Upper lobe of right lung (tissue), 1 donor: ENCODE measurements at places on chromosomes 7 and 10.

- no peak for DNase-seq
These were observed 183.8 kb upstream of the MKLN1 start for GRCh38 chr7:131143869-131144268.

GRCh38 chr10:58644311-58644710, 131.6 kb downstream of the BICC1 start:
- DNase-seq = no peak

DNA sequence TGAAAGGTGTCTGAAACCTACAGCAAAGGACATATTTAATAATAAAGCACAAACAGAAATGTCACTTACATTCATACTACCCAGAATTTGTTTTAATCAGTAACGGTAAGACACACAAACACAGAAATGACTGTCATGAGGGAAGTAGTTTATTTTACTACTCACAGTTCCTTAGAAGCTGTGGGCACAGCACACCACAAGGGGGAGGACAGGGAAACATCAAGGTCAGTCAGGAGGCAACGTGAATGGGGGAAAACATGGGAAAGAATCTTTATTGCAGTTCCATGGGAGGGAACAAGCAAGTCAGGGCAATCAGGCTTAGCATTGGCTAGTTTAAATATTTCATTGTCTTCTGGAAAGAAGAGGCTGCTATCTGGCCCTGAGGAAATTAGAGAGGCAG, 123.8 kb upstream of the PDSS1 start:
- DNase-seq = no peak

GRCh38 chr10:60955957-60956425, 12.0 kb upstream of the RHOBTB1 start:
- no peak for DNase-seq

- no peak for DNase-seq
These were observed 30.9 kb downstream of the GIMAP8 start for GRCh38 chr7:150481186-150481920.

- no peak for DNase-seq
These were observed 349.7 kb upstream of the SEMA3C start for GRCh38 chr7:81268551-81268950.

- DNase-seq = no peak
These were observed 172.5 kb downstream of the IPMK start for GRCh38 chr10:58094985-58095718.

DNA sequence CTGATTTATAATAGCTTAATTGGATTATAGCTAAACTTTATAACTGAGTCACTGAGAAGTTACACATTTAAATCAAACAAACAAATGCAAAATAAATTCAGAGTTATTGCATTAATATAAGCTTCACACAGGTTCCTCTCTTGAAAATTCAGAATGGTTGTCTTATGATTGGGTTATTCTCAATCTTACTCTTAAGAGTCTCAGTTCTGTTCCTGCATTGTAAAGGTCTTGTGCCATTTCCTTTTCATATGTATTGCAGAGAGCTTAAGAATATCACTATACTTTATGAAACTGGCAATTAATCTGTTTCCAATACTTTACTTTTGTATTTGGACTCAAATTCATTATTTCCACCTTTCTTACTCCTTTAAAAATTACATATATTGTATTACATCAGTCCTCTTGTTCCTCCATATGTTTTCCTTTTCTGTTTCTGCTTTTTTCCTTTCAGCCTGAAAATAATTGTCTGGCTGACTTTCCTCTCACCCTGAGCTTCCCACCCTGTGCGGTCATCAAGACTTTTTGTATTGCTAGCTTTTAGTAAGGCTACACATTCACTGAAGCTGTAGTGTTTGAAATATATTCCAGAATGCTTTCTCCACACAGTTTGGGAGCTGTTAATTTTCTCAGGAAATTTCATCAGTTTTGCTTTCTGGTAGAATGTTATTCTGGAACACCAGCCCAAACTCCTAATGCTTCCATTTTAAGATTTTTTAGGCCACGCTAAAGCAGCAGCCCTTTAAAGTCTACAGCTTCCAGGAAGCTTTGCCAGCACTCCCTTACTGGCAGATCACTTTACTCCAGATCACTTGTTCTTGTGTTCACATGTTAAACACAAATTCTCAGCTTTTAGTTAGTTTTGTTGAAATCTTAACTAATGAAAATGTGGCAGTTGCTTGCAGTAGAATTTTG, 139.4 kb downstream of the KCND2 start:
- DNase-seq = no peak

DNA sequence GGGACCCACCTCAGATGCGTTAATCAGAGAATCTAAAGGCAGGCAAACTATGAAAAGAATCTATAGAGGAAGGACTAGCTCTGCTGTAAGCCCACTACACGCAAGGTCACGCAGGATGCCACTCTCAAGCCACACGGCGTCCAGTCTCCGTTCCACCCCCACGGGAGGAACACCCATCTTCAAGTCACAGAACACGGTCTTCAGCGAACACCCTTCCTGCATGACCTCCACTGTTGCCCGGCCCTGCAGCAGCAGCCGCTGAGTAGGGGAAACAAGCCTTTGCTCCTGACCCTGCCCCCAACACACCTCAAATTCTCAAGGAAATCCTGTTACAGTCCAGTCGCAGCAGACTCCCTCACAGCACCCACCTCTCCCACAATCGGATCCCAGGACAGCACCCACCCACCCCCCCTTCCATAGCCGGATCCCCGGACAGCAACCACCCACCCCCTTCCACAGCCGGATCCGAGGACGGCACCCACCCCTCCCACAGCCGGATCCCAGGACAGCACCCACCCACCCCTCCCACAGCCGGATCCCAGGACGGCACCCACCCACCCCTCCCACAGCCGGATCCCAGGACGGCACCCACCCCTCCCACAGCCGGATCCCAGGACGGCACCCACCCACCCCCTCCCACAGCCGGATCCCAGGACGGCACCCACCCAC, 133.7 kb downstream of the DIP2C start:
- DNase-seq = no peak

- no peak for DNase-seq
These were observed 269.3 kb downstream of the BICC1 start for GRCh38 chr10:58781873-58782488.

DNA sequence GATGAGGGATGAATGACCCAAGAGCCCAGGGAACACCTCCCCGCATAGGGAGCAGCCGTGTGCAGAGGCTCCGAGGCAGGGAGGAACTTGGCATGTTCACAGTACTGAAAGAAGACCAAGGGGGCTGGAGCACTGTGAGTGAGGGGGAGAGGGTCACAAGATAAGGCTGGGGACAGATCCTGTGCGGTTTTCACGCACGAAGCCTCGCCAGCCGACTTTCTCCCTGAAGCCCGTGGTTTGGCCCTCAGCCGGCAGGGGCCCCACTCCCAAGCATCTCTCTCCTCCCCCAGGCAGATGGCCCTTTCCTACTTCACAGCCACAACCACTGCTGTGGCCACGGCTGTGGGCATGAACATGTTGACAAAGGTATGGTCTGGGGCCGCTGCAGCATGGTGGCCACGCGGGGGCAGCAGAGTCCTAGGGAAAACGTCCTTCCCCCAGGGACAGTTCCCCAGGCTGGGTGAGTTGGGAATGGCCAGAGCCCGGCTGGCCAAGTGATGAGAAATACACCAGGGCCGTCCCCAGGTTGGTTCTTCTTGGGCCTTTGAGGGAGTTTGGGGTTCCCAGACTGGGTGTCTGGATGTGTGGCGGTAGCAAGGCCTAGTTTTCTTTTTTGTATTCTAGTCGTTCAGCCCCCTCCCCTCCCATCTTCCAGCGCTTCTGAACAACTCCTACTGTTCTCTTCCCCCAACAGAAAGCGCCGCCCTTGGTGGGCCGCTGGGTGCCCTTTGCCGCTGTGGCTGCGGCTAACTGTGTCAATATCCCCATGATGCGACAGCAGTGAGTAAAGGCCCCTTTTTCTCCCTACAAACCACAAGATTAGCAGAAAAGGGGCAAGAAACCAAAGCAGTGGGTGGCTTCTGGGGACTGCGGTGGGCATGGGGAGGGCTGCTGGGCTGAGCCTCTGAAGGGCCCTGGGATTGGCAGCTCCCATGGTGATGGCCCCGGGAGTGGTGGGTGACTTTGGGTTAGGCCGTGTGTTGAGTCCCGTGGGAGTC, 14.4 kb upstream of the WBP1L start:
- peak; percentile 93 for DNase-seq

DNA sequence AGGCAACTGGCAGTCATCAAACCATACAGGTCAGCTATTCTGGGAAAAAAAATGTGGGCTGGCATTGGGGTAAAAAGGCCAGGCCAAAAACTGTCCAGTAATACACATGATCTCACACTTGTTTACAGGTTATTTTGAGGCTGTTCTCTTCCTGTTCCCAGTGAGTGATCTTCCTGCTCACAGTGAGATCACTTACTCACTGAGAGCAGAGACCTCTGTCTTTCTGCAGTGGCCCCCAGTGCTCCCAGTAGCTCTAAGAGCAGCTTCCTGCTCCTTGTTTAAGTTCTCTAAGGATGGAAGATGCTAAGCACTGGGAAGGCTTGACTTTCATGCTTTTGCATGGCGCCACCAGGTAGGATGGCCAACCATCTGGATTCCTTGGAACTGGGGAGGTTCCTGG, 93.5 kb upstream of the KIAA1217 start:
- no peak for DNase-seq

GRCh38 chr10:101141616-101142532, 10.8 kb downstream of the TLX1 start:
- peak; percentile 91 for DNase-seq

DNA sequence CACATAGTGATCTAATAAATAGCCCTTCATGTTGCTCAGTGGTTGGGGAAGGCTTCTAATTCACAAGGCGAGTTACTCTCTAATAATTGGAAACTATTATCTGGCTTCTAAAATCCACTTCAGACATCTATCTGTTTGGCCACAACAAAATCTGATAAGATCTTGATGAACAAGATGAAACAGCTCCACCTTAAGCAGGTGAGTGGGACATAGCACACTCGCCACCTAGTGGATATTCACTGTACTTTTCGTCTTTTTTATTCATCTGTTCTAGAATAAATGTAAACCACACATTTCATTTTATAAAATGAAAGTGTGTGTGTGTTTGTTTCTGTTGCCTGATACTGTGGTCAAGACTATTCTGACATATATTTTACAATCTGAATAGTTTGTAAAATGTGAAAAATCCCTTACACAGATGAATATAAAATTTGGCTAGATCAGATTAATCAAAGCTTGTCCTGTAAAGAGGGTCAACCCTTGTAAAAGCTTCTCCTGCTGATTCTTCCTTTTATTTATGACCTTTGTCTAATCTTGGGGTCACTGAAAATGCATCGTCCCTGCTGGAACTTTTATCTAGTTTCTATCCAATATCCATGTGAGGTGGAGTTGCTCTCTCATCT, 26.5 kb upstream of the CNTNAP2 start:
- DNase-seq = no peak

DNA sequence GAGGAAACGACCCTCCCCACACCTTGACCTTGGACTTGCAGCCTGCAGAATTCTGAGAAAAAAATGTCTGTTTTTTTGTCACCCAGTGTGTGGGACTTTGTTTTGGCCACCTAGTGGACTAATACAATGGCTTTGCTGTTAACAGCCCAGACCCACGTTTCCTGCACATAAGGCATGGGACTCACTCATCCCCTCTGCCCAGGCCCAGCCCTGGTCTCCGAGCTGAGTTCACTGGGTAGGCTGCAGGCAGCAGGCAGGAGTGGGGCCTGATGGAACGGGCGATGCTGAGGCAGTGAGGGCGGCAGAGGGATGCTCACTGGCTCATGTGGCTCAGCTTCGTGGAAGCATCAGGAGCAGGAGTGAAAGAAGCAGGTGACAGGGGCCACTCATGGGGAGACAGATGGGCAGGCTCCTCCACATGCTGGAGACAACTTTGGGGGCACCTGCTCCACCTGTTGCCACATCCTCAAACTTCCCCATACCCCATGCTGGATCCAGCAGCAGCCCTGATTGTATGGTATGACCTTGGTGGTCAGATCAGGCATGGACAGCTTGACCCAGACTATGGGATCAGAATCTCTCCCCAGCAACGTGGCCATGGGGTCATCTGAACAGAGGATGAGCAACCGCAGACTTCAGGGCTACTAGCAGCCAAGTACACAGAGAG, 65.8 kb upstream of the ANTXRL start:
- no peak for DNase-seq

DNA sequence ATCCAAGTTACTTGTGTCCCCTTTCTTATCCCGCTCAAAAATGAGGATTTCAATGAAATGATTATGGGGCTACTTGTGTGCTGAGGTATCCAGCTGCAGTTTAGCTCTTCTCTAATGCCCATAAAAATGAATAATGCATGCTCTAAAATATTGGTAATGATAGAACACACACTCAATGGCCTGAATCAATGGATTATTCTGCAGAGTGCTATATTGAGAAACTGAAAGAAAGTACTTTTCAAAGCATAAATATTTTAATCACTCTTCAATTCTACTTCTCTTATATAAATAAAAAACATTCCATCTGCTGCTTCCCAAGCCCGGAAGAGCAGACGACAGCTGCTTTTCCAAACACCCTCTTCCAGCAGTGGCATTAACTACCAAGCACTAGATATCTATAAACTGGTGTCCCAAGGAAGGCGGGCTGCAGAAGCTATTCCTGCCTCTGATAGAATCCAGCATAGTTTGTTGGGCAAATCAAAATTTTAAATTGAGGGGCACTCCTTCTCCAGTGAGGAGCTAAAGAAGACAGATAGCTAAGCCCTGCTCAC, 284.9 kb upstream of the AOAH start:
- no peak for DNase-seq

- no peak for DNase-seq
These were observed 537.4 kb downstream of the AUTS2 start for GRCh38 chr7:70135656-70136055.

DNA sequence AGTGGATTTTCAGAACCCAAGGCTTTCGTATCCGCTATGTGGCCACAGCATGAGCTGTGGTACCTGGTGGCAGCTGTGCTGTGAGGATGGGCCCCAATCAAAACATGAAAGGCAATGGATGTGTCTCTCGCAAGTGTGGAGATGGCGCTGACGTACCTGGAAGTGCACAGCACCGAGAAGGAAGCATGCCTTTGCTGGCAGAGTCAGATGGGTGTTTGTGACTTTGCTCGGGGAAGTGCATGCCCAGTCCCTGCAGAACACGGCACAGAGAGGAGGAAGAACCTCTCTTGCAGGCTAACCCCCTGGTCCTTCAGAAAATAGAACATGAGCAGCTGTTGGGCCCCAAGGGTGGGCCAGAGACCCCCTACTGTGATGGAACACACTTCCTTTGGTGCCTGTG, 654.1 kb upstream of the ZWINT start:
- DNase-seq = no peak

DNA sequence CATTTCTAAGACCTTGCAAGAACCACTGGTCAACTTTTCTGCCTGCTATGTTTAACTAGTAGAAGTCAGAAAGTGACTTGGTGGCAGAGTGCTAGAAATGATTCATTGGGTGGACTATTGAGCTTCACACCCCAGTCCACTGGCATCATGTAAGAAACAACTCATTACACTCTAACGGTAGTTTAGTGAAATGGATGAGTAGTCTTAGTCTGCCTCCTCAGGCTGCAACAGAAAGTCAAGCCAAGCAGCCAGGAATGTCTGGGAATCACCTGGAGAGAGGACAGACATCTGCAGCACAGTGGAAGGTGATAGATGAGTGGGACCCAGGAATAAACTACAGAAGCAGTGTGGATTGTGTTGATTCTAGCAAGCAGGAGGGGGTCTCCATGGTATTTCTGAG, 125.4 kb downstream of the AUTS2 start:
- DNase-seq = no peak
